ENCODE measurements at places on chromosomes 5 and 9.

GRCh38 chr5:86565197-86565789 lies 52.4 kb upstream of the COX7C start:
- no peak for DNase-seq

DNA sequence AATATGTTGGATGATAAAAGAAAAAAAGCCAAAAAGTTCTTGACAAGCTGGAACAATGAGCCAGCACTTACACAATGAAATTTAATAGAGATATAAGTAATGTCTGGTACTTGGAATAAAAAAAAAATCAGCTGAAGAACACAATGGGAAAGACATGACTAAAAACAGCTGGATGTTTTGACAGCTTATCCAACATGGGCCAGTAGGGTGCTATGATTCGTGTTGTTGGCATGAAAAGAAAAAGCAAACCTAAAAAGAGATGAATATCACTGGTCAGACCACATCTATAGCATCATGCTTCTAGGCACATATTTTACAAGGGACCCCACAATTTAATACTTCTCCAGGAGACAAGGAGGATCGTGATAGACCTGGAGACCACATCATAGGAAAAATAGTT lies 175.3 kb downstream of the ARL15 start:
- no peak for DNase-seq

DNA sequence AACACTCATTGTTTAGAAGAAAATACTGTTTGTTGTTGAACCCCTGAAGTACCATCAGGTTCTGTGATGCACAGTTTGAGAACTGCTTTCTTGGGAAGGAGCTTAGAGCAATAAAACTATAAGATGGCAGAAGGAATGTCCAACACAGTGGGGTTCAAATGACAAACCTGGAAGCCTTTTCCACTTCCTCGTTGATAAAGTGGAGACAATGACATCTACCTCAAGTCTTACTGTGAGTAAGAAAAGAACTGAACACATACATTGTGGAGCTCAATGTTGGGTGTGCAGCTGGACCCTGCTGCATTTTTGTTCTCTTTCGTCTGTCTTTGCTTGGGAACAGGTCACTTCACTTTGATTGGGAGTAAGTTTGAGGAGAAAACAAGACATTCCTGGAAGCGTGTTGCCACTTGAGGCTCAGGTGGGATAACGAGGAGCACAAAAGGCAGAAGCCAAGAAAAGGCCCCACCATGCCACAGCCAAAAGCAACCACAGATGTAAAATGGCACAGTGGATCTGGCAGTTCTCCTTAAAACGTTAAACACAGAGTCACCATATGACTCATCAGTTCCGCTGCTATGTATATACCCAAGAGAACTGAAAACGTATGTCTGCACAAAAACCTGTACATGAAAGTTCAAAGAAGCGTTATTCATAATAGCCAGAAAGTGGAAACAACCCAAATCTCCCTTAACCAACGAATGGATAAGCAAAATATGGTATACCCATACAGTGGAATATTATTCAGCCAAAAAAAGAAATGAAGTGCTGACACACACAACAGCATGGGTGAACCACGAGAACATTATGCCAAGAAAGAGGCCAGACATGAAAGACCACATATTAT lies 42.9 kb upstream of the SUB1 start:
- DNase-seq: no peak

- no peak for DNase-seq
Measured at GRCh38 chr5:133222521-133222920, 170.7 kb downstream of the HSPA4 start.

Data from CD4-positive, alpha-beta T cell treated with Interleukin-15 for 1 hour (primary cell).